Progenitor cell of endocrine pancreas (in vitro differentiated cells): ENCODE measurements at places on chromosomes 1 and 21. TPM values are rescaled to one million over a fixed set of nuclear protein-coding genes. Genes with fewer than 3 reads are reported as not detected.

The PTPN7 gene
- total RNA-seq: not detected in 2 replicates

The CDKN2C gene
- total RNA-seq: 0.26 and 0.33 TPM in 2 replicates

GRCh38 chr1:11054666-11055065, 5.2 kb downstream of the SRM start:
- no peak for DNase-seq
- H3K4me3 ChIP-seq: no peak overlapping the region
- H3K27me3 ChIP-seq: no peaks in the 10 kb centered on the region
- H3K4me1 ChIP-seq: peaks cover 9% of the 10 kb centered on the region
- H3K36me3 ChIP-seq: peaks cover 5% of the 10 kb centered on the region

DNA sequence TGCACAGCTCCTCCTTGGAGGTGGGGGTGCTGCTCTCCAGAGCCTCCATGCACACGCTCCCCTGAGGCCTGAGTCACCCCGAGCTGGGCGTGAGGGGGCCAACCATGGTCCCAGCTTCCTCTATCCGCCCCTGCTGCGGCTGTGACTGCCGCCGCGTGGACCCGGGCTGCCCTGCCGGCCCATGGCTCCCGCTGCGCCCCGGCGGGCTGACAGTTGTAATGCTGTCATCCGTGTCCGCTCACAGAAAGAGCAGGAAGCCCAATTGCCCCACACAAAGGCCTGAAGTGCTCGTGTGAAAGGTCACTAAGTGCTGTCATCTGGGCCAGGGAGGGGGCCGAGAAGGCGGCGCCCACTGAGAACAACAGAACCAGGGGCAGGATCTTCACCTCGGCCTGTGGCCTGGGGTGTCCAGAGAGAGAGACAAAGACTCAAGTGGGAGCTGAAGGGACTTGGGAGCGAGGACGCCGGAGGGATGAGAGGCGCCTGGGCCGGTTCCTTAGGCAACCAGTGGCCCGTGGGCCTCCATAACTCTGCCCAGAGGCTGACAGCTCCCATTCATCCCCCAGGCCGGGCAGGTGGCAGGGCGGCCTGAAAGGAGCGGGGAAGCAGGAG, 31.5 kb downstream of the OLIG1 start:
- no peak for DNase-seq
- H3K36me3 ChIP-seq: no peaks in the 10 kb centered on the region
- peaks cover 34% of the 10 kb centered on the region for H3K27me3 ChIP-seq
- no peaks in the 10 kb centered on the region for H3K4me1 ChIP-seq
- no peak overlapping the region for H3K4me3 ChIP-seq

DNA sequence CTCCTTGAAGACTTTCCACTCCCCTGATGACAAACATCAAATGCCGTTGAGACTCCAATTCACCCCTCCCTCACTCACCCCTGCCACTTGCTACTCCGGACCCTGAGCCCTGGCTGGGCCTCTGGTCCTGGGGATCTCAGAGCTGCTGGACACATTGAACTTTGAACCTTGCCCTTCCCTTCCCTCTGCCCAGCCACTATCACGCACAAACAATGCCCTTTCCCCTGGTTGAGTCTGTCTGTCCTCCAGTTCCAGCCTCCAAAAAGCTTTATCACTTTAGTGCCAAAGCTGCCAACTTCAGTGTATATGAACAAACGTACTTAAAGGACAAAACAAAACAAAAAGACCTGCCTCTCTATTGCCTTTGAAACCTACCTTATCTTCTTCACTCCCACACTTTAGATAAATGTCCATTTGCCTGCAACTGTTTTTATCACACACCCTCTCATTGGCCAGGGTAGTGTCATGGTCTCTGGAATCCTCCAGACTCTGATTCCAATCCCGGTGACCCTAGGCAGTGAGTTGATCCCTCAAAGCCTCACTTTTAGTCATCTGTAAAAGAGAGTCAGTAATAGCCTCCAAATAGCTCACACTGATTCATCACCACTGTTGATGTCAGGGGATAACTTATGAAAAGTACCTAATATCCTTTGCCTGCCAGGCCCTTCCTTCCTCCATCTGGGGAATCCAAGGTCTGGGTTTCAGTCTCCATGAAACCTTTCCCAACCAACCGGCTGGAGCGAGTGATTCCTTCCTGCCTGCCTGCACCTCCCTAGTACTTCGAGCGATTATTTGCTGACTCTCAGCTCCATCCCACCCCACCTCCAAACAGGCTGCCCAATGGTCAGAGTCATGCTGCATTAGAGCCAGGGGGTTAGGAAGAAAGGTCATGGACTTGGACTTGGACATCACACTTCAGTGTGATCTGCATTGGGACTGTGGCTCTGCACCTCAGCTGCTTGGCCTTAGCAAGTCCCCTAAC, 15.9 kb upstream of the SPOCD1 start:
- no peak overlapping the region for H3K4me3 ChIP-seq
- no peaks in the 10 kb centered on the region for H3K36me3 ChIP-seq
- peaks cover 17% of the 10 kb centered on the region for H3K4me1 ChIP-seq
- peaks cover 5% of the 10 kb centered on the region for H3K27me3 ChIP-seq

- no peaks in the 10 kb centered on the region for H3K36me3 ChIP-seq
- no peaks in the 10 kb centered on the region for H3K4me1 ChIP-seq
- no peak within 1 kb of the TSS for H3K4me3 ChIP-seq
Observed at GRCh38 chr1:78619803-78620579, at the start of gene IFI44L. Gene IFI44L, plus strand, starts transcription at chr1:78620448. Its CDS starts 7,468 bp downstream, at chr1:78627916.

DNA sequence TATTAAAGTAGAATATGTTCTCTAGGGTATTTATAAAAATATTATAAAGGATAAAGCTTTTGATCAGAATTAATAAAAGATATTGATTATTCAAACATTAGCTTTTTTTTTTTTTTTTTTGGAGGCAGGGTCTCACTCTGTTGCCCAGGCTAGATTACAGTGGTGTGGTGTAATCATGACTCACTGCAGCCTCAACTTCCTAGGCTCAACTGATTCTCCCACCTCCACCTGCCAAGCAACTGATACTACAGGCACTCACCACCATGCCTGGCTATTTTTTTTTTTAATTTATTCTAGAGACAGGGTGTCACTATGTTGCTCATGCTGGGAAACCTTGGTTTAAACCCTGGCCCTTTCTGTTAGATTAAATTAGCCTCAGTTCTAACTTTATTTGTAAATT, 188.3 kb downstream of the CLEC20A start:
- no peaks in the 10 kb centered on the region for H3K27me3 ChIP-seq
- H3K36me3 ChIP-seq: peaks cover 4% of the 10 kb centered on the region
- H3K4me1 ChIP-seq: peaks cover 18% of the 10 kb centered on the region
- no peak for DNase-seq
- no peak overlapping the region for H3K4me3 ChIP-seq

GRCh38 chr1:933603-933940, 9.8 kb downstream of the SAMD11 start:
- peaks cover 16% of the 10 kb centered on the region for H3K4me1 ChIP-seq

GRCh38 chr1:230090194-230090711, 23.2 kb downstream of the GALNT2 start:
- no peaks in the 10 kb centered on the region for H3K27me3 ChIP-seq
- H3K4me1 ChIP-seq: peaks cover 17% of the 10 kb centered on the region
- H3K27ac ChIP-seq: no peak overlapping the region
